ENCODE measurements at places on chromosomes 2 and 18. TPM values are rescaled to one million over a fixed set of nuclear protein-coding genes. Genes with fewer than 3 reads are reported as not detected.

MROH2A gene
- not detected for total RNA-seq

DNA sequence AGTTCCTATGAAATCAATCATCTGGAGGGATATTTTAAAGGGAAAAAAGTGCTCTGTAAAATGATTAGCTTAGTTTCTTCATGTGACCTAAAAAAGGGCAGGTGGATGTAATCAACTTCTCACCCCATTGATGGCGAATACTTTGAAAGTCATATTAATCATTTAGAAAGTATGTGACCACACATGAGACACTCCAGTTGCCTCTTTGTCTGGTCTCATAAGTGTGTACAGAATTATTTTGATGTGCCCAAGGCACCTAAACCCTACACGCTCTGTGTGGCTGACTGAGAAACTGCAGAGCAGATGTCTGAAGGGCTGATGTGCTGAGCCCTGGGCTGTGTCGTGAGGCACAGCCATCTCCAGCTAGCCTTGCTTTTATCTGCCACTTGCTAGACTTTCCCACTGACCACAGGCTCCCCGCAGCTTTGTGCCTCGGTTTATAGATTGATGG lies 26.9 kb downstream of the SGPP2 start:
- no peak for DNase-seq

DNA sequence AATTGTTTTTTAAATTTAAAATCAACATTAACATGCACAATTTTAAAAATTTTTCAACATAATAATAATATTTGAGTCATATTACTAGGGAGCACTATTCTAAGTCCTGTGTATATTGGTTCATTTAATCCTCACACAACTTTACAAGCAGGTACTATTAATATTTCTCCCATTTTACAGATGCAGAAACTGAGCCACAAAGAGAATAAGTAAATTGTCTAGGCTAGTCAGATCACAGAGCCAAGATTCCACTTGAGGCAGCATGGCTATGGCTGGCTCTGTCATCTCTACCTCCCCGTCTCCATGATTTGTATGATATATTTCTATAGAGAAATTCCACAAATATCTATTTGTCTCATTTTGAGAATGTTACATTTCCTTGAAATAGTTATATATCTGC lies 15.1 kb downstream of the CCNT2 start:
- DNase-seq: no peak

PLCD4 gene
- total RNA-seq: 1.1 TPM

SERPINB2 gene
- not detected for total RNA-seq

LOXHD1 gene
- not detected for total RNA-seq

SF3B1 gene
- 462 TPM for total RNA-seq

DNA sequence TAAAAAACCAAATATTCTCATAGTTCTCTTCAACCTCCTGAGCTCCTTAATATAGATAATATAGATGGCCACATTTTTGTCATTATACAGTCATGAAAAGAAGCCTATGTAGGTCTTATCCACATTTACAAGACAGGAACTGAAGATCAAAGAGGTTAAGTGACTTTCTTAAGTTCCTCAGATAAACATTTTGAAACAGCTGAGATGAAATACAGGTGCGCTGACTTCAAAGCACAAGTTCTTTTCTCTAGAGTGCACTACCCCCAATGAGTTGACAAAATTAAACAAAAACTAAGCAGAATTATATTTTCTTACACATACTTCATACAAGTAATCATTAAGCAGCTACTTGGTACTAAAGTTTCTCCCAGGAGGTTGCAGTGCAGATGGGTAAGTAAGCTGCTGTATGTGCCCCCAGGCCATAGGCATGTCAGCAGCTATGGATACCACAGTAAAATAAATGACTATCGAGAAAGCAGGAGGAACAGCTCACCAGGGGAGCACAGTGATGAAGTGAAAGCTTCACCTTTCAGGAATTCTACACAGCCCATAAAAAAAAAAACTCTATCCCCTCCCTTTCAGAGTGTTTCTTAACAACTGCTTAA lies 199.8 kb downstream of the DPP10 start:
- DNase-seq: no peak

DNA sequence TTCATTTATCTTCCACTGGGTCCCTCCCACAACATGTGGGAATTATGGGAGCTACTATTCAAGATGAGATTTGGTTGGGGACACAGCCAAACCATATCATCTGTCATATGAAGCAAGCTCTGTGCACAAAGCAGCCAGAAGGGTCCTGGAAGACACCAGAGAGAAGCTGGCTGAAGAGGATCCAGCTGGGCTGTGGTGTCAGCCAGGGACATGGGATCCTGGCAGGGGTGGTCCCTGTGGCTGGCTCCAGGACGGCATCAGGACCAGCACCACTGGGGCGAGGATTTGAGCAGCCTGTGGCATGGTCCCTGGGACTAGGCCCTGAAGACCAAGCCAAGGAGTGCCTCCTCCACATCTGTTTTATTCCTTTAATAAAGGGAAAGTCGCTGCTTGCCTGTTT lies 84.8 kb upstream of the HDAC4 start:
- no peak for DNase-seq

DNA sequence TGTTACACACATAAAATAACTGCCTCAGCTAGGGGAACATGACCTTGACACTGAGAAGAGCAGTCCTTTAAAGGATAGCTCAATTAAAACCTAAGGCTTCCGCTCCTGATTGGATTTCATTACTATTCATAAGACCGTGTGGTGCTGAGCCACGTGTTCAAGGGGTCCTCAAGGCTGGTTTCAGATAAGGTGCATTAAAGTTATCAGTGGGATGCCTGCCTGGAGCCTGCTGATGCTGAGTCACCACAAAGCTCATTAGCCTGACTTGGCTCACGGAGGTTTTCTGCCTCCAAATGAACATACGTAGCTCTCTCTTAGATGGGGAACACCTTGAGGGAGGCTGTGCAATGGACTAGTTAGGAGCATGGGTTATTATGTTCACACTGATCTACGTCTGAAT lies 518.9 kb downstream of the TDRD15 start:
- no peak for DNase-seq

DNA sequence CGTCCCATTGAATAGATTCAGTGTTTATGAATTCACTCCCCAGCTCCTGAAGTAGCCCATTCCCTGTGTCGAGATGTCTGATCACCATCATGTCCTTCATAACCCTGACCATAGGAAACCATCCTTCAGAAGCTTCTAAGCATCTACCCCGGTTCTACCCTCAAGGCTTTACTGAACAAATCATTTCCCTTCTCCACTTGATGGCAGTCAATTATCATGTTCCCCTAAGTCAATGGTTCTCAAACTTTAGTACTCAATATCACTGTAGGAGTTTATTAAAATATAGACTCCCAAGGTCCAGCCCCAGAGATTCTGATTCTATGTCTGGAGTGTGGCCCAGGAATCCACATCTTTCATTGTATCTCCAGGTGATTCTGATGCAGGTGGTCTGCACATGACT lies 228.4 kb upstream of the SP5 start:
- DNase-seq: no peak

DNA sequence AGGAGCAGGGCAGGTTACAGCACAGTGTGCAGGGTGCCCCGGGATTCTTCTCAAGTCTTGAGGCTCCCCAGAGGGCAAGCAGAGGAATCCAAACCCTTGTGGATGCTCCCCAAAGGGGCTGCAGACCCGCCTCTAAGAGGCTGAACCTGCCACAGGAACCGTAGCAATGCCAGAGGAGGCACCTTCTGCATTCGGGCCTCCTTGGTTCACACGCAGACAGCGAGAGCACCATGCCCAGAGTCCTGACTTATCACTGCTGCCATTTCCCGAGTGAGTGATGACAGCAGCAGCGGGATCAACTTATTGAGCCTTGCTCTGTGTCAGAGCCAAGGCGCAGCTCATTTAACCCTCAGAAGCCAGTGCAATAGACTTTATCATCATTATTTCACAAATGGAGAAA lies 203.5 kb downstream of the CTIF start:
- no peak for DNase-seq

RGPD3 gene
- total RNA-seq: 0.07 TPM

DNA sequence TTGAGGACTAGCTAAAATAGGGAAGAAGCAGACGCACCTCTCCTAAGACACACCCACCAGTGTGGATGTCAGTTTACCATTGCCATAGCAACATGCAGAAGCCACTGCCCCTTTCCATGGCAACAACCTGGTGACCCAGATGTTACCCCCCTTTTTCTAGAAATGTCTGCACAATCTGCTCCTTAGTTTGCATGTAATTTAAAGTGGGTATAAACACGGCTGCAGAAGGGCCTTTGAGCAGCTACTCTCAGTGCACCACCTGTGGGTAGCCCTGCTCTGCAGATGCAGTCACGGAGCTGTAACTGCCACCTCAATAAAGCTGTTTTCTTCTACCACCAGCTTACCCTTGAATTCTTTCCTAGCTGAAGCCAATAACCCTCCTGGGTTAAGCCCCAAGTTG lies 87.1 kb downstream of the FBXO15 start:
- no peak for DNase-seq

- no peak for DNase-seq
These were observed 111.3 kb downstream of the TSN start for GRCh38 chr2:121866789-121867188.

GRCh38 chr18:68083131-68083530 lies 566.6 kb upstream of the DSEL start:
- no peak for DNase-seq

HSBP1L1 gene
- not detected for total RNA-seq

- DNase-seq: no peak
These were observed 48.0 kb downstream of the CENPO start for GRCh38 chr2:24840962-24841945.

DNA sequence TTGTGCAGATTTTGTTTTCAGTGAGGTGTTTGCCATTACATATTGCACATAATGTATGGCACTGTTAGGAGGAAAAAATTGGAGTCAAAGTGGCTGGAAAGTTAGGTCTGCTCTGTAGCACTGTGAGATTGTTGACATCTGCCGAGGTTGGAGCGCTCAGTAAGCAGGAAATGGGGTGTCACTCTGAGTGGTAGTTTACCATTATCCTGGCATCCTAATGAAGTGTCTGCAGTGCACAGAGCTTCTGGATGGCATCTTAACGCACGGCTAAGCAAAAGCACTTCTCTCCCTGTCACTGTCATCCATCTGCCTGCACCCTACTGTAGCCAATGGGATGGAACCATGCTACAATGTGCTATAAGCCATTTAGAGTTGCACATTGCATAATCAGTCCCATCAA lies 561.9 kb downstream of the ARHGAP15 start:
- DNase-seq: no peak

DNA sequence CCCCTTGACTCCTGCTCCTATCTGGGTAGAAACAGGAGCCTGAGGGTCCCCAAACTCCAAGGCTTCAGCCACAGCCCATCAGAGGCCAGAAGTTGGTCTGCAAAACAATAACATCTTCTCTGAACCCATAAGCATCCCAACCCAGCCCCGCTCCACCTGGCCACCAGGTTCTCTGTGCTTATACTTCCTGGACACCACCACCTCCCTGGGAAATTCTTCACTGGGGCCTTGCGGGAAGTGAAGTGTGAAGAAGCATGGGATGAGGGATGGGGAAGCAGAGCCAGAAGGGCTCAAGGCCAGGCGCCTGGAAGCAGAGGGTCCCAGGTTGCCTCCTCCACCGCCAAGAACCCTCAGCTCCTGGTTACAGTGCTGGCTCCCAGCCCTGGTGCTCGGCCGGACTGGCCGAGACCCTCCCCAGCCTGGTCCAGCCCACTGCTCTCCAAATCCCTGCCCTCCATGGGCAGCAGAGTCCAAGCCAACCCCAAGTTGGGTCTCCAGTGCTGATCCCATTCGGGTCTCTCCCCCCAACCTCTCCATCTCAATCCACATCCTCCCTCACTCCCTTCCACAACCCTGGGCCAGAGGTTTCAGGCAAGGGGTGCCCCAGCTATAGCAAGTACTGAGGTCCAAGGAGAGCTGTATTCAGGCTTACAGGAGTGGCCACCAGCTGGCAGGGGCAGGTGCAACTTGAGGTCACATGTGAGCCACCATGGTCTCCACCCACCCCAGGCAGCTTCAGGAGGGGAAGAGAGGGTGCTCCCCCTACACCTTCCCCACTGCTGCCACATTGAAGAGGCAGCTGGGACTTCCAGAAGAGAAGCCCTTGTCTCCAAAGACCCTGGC lies 60.7 kb downstream of the TNS1 start:
- no peak for DNase-seq

ZAP70 gene
- total RNA-seq: not detected

DNA sequence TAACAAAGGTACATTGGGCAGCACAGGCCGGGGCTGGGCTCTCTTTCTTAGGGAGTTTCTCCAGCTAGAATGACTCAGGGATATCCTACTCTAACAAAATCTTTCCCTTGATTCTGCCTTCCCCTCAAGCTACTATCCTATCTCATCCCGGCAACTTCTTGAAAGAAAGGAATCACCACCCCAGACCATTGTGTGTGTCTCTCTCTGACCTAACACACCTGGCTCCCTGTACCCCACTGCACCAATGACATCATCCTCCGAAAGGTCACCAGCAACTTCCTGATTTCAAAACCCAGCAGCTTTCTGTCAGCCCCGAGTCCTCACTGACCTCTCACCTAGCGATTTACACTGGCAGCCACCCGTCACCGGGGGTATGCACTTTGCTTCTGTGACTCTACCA lies 72.1 kb upstream of the MAP4K4 start:
- no peak for DNase-seq

DNA sequence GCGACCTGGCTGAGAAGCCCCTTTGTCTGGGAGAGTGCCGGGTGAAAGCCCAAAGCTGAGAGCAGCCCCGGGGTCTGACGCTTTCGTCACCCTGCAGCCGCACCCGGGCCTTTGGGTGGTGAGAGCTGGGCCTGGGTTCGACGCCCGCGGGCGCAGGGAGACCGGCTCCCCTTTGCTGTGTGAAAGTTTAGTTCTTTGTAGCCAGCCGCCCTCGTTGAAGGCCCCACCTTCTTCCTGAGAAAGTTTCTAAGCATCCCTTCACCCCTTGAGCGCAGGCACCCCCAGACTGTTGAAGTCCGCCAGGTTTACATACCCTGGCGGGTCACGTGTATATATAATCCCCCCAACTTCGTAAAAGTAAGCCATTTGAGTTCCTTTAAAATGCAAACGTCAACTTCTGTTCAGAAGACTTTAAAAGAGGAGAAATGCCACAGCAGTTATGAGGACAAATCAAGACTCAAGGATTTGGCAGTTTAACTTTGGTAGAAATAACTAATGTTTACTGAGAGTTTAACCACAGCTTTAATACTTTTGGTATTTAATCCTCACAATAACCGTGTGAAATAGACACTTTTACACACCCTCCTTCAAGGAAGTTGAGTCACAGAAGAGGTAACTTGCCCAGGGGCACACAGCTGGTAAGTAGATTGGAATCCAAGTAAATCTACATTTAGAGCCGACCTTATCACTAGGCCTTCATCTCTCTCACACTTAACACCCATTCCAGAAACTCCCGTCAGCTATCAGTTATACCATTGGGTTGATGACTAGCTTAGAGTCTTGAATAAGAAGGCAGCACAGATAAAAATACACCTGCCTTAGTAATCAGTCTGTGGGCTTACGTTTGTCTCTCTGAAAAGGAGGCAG lies 1.1 kb upstream of the MBOAT2 start:
- no peak for DNase-seq

DNA sequence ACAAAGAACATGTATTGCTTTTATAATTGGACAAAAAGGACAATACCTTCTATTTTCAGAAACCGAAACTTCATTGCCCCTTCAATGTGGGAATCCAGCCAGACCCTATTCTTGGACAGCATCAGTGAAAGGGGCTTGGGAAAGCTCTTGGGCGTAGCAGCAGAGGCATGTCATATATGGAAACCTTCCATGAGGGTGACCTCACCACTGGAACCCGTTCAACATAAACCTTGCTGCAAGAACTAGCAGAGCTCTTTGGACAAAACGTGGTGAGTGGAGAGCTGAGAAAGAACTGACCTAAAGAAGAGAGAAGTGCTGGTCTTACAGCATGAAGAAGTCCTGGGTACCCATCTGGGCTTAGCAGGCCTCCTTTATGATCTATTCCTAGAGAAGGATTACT lies 22.7 kb upstream of the ACTG2 start:
- no peak for DNase-seq

All from neural progenitor cell (in vitro differentiated cells).